ENCODE measurements at places on chromosomes 2 and 18. TPM values are rescaled to one million over a fixed set of nuclear protein-coding genes. Genes with fewer than 3 reads are reported as not detected.

LRP1B gene
- under 0.01 TPM for total RNA-seq

NLRC4 gene
- 0.07 TPM for total RNA-seq

CBLN2 gene
- not detected for total RNA-seq

LAMA1 gene
- 5.1 TPM for total RNA-seq

CFAP210 gene
- total RNA-seq, result not detected

ZC3H15 gene
- 181 TPM for total RNA-seq

DPP10 gene
- total RNA-seq, result not detected

NOP58 gene
- 95.1 TPM for total RNA-seq

TMEM169 gene
- 0.34 TPM for total RNA-seq

WDR75 gene
- total RNA-seq, result 69.7 TPM

ZNF804A gene
- total RNA-seq, result not detected

Measured in nasal cavity respiratory epithelium epithelial cell of viscerocranial mucosa (primary cell).